OCI-LY7 (cell line): ENCODE measurements at places on chromosomes 3 and 15. TPM values are rescaled to one million over a fixed set of nuclear protein-coding genes. Genes with fewer than 3 reads are reported as not detected.

The MYZAP gene
- not detected in 2 replicates for total RNA-seq

GRCh38 chr3:58948018-58948417, 101.8 kb downstream of the CFAP20DC start:
- no peak for DNase-seq

The COMMD4 gene
- total RNA-seq: 120 and 133 TPM in 2 replicates

The ICE2 gene
- 78.1 and 80.1 TPM in 2 replicates for total RNA-seq

The ERICH6 gene
- 0.38 TPM in 1 of 2 replicates, not detected in the other for total RNA-seq

DNA sequence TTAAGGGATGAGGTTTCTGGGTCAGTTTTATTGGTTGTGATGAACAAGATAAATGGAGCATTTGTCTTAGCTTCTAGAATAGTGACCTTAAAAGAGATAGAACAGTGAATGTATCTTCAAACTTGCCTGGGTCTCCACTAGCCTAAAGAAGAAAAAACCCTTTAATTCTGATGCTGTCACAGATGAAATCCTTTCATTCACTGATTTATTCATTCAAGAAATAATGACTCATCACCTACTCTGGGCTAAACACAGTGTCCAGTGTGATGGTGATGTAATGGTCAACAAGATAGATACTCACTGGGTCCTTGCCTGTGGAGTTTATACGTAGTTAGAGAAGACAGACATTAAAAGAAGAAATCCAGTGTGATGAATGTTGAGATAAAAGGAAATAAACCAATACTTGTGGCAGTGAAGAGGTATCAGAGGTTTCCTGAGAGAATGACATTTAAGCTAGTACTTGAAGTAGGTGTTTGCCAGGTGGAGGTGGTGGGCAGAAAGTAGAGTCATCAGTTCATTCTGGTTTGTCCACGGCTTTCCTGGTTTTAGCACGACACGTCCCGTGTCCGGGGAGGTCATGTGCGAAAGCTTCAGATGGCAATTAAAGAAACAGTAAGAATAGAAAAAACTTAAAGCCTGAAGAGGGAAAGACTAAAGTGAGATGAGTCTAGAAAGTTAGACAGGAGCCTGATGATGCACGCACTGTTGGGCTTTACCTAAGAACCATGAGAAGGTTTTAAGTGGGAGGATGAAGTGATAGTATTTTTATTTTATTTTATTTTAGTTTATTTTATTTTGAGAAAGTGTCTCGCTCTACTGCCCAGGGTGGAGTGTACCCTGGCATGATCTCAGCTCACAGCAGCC, 18.5 kb downstream of the PAK2 start:
- no peak for DNase-seq

- DNase-seq: no peak
Measured at GRCh38 chr3:176562331-176562730, 635.0 kb downstream of the TBL1XR1 start.

GRCh38 chr3:76026379-76026778, 241.0 kb upstream of the ZNF717 start:
- DNase-seq: no peak

GRCh38 chr3:194773771-194774455, 88.2 kb downstream of the FAM43A start:
- DNase-seq: no peak

- DNase-seq: no peak
Measured at GRCh38 chr3:108376026-108376425, 79.7 kb downstream of the HHLA2 start.

- no peak for DNase-seq
Measured at GRCh38 chr3:37301980-37302708, 127.8 kb upstream of the LRRFIP2 start.

DNA sequence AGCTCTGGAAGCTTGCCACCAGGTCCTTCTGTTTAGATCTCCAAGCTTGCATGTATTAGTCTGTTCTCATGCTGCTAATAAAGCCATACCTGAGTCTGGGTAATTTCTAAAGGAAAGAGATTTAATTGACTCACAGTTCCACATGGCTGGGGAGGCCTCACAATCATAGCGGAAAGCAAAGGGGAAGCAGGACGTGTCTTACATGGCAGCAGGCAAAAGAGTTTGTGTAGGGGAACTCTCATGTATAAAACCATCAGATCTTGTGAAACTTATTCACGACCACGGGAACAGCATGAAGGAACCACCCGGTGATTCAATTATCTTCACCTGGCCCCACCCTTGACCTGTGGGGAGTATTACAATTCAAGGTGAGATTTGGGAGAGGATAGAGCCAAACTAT, 147.0 kb upstream of the PROK2 start:
- DNase-seq: no peak

GRCh38 chr3:47407237-47407636, 26.4 kb downstream of the PTPN23 start:
- DNase-seq: no peak
